Hair follicular keratinocyte (primary cell): ENCODE measurements at places on chromosomes 3 and 15. TPM values are rescaled to one million over a fixed set of nuclear protein-coding genes. Genes with fewer than 3 reads are reported as not detected.

TMEM42 gene
- total RNA-seq = 28.5 and 34.2 TPM in 2 replicates

SI gene
- not detected in 2 replicates for total RNA-seq

KBTBD13 gene
- total RNA-seq = not detected in 2 replicates

KNL1 gene
- total RNA-seq = 9.7 and 23.4 TPM in 2 replicates

MNS1 gene
- total RNA-seq = 0.39 and 1.1 TPM in 2 replicates

LDHAL6B gene
- total RNA-seq = not detected in 2 replicates

SLC38A3 gene
- not detected in 2 replicates for total RNA-seq

ECE2 gene
- total RNA-seq = not detected in 2 replicates

GLCE gene
- total RNA-seq = 7.2 and 9.3 TPM in 2 replicates

CLDN1 gene
- total RNA-seq = 6.2 and 13.4 TPM in 2 replicates
